Stimulated activated CD4-positive, alpha-beta T cell treated with anti-CD3 and anti-CD28 coated beads, TNF-alpha, amount 100 ng/mL, for 24 hours (primary cell): ENCODE measurements at places on chromosomes 16 and 17.

DNA sequence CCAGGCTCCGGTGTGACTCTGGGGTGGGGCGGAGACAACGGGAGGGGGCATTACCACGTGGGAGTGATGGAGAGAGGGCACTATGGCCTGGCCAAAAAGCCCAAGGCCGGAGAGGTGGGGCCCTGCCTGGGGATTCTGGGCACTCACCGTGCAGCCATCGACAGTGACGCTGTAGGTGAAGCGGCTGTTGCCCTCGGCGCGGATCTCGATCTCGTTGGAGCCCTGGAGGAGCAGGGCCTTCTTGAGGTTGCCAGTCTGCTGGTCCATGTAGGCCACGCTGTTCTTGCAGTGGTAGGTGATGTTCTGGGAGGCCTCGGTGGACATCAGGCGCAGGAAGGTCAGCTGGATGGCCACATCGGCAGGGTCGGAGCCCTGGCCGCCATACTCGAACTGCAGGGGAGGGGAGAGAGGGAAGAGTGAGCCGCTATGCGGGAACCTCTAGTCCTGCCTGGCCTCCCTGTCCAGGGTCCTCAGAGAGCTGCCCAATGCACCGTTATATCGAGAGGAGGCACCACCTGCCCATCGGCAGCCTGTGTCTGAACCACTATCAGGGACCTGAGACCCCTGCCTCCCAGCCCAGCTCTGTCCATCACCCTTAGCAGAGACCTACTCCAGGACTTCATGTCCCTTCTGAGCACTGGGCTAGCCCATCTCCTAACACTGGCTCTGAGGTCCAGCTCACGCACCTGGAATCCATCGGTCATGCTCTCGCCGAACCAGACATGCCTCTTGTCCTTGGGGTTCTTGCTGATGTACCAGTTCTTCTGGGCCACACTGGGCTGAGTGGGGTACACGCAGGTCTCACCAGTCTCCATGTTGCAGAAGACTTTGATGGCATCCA, 15.6 kb downstream of the COL1A1 start:
- DNase-seq = no peak

GRCh38 chr17:34131386-34131785, 123.7 kb upstream of the CCL2 start:
- DNase-seq = no peak

DNA sequence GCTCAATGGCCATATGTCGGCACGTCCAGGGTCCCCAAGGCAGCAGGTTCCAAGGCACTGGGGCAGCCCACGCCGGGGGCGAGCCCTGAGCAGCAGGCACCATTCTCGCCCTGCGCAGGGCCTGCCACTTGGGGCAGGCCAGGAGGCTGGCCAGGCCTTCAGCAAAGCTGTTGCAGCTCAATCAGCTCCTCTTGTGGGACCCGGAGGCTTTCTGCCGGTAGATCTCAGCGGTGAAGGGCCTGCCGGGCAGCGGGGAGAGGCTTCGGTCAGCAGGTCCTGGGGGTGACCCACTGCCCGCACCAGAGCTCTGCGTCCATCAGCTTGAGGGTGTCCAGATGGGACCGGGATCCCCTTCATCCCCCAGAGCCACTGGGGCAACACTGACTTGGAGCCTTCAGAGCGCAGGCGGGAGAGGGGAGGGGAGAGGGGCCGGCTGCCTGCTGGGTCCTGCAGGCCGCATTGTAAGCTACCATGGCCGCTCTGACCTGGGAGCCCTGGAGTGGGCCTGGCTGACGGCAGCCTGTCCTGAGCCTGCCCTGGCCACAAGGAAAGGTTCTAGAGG, 9.5 kb upstream of the RASD1 start:
- no peak for DNase-seq

GRCh38 chr17:57294101-57294500, 37.8 kb downstream of the MSI2 start:
- no peak for DNase-seq

GRCh38 chr17:61412860-61413660, 13.4 kb downstream of the TBX2 start:
- no peak for DNase-seq

- no peak for DNase-seq
Observed at GRCh38 chr16:89688395-89688794, 1.9 kb downstream of the CDK10 start.

DNA sequence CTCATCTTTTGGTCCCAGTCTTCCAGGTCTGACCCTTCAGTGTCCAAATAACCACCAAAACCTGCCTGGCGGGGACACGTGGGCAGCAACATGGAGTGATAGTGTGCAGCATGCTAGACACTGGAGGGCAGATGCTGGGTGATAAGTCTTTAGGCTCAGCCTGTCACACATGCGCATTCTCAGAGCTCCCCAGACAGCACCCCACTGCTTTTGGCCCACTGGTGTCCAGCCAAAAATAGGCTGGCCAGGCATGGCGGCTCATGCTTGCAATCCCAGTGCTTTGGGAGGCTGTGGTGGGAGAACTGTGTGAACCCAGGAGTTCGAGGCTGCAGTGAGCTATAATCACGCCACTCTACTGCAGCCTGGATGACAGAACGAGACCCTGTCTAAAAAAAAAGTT, 12.3 kb downstream of the GINS2 start:
- no peak for DNase-seq

- no peak for DNase-seq
Observed at GRCh38 chr16:2860826-2861567, 3.0 kb upstream of the PRSS22 start.

GRCh38 chr17:82650723-82651122, 2.5 kb upstream of the WDR45B start:
- DNase-seq = no peak

DNA sequence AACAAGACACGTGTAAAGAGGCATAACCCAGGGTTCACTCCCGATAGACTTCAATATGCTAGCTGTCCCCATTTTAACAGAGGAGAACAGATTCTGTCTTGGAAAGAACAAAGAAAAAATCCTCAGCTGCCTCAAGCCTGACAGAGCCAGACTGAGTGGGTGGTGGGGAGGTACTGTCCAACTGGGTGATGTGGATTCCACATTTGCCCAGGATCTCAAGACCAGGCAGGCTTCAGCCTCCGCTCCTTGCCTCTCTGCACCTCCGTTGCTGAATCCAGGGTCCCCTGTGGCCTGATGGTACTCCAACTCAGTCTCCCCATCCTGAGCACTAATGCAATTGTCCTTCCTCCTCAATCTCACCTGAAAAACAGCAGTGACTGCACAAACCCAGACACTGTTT, 163.8 kb downstream of the GSG1L start:
- no peak for DNase-seq

DNA sequence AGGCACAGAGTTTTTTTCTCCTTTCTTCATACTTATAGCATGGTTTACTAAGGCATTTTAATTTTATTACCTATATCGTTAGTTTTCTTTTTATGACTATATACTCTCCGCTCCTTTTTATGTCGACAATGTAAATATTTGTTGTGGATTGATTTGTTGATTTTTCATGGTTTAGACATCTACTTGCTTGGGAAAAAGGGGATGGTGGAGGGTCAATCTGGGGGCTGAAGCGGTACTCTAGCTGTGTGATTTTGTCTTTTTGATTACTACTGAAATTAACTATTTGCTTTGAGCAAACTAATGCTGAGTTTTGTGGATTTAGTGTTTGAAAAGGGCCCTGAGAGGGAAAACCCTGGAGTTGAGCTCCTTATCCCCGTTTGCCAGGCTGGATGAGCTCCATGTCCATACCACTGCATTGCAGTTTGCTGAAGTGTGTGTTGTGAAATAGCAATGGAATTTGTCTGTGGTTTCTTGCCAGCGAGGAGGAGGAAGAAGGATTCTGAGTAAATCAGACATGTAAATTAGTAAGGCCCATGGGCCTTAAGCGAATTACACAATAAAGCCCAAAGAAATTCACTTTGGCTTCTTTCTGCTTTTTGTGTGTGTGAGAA, 72.0 kb downstream of the FTO start:
- no peak for DNase-seq

DNA sequence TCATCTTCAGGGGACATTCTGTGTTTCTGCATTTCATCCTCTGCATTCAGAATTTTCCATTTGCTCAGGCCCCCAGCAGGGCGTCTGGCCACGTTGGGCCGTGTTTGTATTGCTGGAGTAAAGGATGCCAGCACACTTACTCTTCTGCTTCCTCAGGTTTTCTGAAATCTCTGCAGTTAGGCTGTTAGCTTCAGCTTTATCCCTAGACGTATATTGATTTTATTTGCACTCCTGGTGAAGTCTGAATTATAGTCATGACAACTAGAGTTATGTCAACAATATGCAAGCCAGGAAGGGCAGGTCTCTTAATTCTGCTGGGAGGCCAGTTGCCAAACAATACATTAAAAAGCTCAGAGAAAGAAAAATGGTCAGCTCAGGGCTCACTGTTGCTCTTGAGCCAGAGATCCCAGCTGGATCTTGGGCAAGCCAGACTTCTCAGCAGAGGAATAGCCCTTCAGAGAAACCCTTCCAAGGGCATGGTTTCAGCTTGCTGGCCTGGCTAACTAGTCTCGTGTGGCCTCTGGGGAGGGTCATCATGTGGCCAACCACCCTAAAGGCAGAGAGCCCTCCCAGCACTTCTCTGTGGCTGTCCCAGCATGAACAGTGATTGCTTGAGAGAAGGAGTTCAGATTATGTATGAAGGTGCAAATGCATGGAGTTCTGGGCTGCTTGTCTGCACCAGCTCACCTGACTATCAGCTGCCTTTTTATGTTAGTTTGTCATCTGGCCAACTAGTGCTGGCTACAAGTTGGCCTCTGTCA, 110.2 kb upstream of the CACNG5 start:
- no peak for DNase-seq

GRCh38 chr17:55386796-55387332, 34.8 kb downstream of the MMD start:
- DNase-seq = no peak

DNA sequence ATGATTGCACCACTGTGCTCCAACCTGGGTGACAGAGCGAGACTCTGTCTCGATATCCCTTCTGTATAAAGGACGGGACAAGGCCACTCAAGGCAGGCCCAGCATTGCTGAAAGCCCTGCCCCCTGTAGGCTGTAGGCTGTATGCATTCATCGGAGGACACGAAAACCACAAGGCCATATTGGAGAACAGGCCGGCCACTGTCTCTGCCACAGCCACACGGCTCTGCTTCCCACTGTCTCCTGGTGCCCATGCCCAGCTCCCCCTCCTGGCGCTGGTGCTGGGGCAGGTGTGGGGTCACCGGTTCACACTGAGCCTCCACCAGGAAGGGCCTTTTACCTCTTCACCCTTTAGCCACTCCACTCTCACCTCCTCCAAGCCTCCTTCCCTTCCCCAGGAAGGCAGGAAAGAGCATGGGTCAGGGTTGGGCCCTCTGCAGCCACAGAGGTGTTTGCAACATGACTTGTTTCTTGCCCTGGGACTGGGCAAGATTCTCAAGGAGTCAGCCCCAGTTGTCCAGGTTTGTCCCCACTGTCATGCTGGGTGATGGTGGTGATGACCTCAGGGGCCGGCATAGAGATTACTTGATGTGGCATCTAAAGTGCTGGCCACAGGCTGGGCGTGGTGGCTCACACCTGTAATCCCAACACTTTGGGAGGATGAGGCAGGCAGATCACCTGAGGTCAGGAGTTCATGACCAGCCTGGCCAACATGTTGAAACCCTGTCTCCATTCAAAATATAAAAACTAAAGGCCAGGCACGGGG, 5.3 kb upstream of the NTN3 start:
- no peak for DNase-seq

DNA sequence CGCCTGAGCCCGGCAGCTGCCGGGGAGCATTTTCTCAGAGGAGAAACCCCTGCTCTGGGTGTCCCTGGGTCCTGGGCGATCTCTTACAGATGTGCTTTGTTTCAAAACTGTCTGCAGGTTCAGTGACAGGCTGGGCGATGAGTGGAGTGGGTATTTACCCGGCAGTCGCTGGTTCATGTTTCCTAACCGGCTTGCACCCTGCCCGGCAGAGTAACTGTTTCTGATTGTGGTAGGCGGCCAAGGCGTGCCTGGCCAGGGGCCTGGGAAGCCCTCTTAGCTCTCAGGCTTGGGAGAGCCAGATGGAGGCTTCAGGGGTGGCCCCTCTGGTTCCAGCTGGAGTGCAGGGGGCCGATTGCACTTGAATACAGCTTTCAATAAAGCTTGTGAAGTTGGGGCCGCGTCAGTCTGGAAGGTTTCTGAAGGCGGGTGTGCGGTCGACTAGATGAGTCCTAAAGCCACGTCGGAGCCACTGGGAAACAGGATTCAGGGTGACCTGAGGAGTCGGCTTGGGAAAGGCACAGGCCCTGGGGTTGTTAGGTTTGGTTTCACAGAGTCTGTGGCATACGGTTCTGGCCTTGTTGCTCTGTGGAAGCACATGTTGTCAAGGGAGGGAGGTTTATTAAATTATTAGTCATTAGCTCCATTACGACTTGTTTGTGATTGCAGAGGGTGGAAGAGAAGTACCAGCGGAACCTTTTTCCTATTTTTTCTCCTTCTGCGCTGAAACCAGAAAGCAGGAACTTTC, 1.4 kb downstream of the BAIAP2 start:
- DNase-seq = no peak

GRCh38 chr17:78992542-78993212, 13.0 kb upstream of the LGALS3BP start:
- DNase-seq = no peak
